ENCODE measurements at places on chromosomes 6 and 20.

- no peak for DNase-seq
These were observed 65.9 kb upstream of the DDR1 start for GRCh38 chr6:30818391-30818841.

DNA sequence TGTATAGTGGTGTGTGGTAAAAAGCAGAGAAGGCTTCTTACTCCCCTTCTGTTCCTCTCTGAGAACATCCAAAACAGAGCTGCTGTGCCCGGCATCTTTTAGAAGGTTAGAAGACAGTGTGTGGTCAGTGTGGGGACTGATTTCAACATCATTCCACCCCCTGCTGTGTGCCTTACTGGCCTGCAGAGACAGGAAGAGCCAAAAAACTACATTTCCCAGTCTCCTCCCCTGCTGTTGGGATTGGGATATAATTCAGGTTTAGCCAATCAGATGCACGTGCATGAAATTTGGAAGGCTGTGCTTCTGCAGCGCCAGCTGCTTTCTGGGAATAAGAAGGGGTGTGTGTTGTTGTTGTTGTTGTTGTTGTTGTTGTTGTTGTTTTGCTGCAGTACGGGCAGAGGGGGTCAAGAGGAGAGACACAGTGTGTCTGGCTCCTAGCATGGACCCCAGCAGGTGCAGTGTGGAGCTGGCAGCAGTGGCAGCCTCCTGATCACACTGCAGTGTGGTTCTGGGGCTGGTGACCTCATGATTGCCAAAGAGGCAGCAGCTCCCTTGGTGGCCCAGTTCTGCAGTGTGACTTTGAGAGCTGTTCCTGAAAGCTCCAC is 74.7 kb downstream of the MRPL14 start:
- no peak for DNase-seq

DNA sequence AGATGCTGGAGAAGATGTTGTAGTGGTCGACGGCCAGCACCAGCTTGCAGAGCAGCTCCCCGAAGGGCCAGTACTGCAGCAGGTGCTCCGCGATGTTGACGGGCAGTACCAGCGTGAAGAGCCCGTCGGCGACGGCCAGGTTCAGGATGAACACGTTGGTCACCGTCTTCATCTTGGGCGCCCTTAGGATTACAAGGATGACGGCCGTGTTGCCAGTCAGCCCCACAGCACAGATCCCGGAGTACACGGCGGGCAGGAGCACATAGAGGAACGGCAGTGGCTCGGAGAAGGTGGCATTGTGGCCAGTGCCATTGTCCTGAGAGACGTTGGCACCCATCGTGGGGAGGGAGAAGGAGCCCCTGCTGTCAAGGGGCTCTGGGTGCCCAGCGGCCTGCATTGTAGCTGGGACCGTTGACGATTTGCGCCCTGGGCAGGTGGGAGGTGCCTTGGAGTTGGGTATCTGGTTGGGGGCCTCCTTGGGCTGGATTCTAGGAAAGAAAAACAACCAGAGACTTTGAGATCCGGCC is 867 bp downstream of the NPBWR2 start:
- DNase-seq = no peak

DNA sequence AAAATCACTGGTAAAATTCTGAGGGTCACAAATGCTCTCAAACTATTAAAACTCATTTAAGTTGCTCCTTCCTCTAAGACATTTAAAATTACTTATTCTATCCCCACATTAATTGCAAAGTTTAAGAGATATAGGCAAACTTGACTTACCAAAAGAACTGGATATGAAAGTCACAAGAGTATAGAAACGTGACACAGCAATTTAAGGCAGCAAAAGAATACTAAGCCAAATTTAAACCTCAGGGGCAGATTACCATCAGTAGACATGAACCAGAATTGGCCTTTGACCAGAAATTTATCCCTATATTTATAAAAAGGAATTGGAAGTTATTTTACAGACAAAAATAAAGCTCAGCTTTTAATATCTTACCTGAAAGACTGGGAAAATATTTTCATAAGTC is 56.0 kb downstream of the MAP3K7 start:
- no peak for DNase-seq

GRCh38 chr6:112014483-112014882 is 39.4 kb upstream of the CCN6 start:
- DNase-seq = no peak

DNA sequence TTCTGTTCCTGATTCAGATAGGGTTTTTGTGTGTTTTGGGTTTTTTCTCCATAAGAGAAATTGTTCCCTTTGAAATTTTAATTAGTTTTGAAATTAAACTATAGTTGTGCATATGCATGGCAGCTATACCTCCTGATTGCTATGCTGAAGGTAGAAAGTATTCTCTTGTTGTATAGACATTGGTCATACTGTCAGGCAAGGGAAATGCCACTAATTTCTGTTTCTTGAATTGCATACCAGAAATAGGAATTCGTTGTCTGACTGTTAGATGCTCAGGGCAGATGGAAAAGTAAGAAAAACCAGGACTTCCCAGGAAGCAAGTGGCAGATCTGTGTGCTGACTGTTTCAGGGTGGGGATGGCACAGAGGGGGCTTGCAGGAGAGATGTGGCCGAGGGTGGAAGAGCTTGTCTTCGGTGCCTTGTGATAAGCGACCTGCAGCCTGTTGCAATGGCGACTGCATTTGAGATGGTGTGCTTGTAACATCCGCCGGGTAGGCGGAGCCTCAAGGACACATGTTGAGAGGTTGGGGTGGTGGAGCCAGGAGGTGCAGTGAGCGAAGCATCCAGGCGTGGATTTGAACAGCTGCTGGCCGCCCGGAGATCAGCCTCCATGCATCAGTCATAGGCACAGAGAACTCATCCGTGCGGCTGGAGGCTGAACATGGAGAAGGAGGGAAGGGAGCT is 42.8 kb downstream of the RREB1 start:
- DNase-seq = no peak

- DNase-seq = no peak
These were observed 179.1 kb downstream of the TFAP2C start for GRCh38 chr20:56808117-56808725.

Data from substantia nigra (tissue), 51 donors.